CD8-positive, alpha-beta T cell (primary cell): ENCODE measurements at places on chromosomes 13 and 19. TPM values are rescaled to one million over a fixed set of nuclear protein-coding genes. Genes with fewer than 3 reads are reported as not detected.

TIMM50 gene
- 48.6 TPM for total RNA-seq

ZNF614 gene
- 10.6 TPM for total RNA-seq

ZNF528 gene
- 15.3 TPM for total RNA-seq

PEAK3 gene
- not detected for total RNA-seq

SLC6A16 gene
- total RNA-seq, result 2.3 TPM

ADM5 gene
- 1.2 TPM for total RNA-seq

MEGF8 gene
- total RNA-seq, result 5.9 TPM

C19orf85 gene
- total RNA-seq, result not detected
